Stimulated activated CD8-positive, alpha-beta memory T cell treated with anti-CD3 and anti-CD28 coated beads, Interleukin-7, amount 100 ng/mL, for 48 hours (primary cell): ENCODE measurements at places on chromosomes 16 and 17.

DNA sequence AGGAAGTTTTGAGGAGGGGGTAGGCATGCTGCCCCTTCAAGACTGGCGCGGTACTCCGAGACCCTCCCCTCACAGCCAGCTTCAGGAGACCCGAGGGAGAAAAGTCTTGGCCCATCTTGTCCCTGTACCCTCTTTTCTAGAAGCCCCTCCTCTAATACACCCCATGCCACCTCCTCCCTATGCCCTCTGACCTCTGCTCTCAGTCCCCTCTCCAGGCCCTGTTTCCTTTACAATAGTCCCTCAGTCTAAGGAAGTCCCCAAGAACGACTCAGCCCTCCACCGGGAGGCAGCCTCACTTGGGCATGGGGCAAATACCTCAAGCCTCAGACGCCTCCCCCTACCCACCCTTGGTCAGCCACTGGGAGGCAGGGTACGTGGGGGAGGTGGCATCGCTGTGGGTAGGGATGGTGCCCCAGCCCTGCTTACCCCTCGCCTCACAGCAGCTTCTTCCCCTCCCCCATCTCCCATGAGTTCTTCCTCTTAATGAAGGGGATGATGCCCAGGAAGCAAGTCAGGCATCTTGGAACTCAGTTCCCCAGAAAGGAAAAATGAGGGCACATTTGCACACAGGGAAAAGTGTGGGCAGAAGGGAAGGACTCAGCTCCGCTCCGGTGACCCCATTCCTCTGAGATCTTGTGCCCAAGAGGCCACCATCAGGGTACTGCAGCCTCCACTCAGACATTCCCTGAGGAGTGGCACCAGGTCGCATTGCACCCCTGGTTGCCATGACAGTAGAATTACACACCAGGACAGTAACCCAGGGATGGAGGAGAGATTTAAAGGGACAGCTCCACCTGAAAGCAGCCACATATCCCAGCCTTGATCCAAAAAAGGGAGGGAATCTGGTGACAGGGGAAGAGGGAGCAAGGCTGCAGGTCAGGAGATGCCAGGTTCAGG lies 6.2 kb downstream of the MPP2 start:
- DNase-seq: no peak

GRCh38 chr17:74923538-74924249 lies 379 bp upstream of the OTOP2 start:
- peak; percentile 35 for DNase-seq

GRCh38 chr17:43846221-43846712 lies 709 bp upstream of the CD300LG start:
- peak; percentile 51 for DNase-seq

DNA sequence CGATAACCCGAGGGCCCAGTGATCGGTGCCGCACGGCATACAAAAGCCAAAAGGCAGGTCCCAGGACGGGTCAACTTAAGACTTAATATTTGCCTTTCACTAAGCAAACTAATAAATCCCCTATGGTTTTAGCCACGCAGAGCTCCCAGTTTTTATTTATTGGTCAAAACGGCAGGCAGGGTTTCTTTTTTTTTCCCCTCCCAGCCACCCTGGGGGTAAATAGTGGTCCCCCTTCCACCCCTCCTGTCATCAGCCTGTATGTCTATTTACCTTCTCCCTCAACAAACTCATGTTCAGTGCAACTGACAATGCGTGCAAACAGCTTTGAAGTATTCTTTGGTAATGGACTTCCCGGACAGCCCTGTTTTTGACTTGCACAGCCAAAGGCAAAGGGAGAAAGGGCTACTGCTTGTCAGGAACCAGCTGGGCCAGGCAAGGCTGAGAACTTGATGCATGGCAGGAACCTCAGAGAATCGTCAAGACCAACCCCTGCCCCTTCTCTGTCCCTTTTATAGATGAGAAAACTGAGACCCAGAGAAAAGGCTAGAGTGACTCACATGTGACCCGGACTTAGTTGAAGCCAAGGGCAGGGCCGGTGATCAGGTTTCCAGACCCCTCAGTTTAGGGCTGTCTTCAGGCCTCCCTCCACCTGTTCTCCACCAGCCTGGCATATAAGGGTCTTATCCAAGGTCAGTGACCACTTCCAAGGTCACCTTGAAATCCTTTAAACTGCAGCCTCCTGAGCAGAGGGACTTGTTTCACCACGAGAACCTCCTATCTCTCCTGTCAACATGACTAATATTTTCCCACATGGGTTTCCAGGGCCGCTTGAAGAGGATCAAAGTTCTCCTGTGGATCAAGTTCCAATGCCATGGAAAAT lies 279.0 kb downstream of the SOX9 start:
- DNase-seq: no peak

DNA sequence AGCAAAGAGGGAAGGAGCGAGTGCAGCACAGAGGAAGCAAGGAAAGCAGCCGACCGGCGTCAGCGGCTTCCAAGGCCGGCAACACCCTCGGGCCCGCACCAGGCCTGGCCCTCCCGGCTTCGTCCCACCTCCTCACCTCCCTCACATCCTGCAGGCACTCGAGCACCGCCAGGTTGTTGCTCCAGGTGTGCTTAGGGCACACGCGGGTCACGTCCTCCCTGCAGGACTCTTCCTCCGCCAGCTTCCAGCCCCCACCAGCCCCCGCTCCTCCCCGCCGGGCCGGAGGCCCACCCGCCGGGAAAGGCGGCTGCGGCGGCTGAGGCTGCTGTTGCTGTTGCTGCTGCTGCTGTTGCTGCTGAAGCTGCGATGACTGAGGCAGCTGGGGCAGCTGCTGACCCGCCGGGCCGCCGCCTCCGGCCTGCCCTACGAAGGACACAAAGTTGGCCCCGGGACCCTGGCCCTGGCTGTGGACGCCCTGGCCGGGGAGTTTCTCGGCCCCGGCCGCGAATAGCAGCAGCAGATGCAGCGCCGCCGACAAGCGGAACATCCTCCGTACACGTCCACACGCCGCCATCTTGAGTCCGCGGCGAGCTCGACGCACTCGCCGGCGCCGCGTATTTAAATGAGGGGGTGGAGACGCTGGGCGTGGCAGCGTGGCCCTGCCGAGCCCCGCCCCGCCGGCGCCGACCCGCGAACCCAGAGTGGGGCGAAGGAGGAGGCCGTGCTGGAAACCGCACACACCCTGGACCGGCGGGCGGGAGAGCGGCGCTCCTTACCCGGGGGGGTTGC lies at the start of gene GLG1:
TSS of gene GLG1 (minus strand) at position 594 of the 789 bp plus-strand sequence. CDS start at position 574, 20 bp downstream.
- DNase-seq: peak; percentile 79

DNA sequence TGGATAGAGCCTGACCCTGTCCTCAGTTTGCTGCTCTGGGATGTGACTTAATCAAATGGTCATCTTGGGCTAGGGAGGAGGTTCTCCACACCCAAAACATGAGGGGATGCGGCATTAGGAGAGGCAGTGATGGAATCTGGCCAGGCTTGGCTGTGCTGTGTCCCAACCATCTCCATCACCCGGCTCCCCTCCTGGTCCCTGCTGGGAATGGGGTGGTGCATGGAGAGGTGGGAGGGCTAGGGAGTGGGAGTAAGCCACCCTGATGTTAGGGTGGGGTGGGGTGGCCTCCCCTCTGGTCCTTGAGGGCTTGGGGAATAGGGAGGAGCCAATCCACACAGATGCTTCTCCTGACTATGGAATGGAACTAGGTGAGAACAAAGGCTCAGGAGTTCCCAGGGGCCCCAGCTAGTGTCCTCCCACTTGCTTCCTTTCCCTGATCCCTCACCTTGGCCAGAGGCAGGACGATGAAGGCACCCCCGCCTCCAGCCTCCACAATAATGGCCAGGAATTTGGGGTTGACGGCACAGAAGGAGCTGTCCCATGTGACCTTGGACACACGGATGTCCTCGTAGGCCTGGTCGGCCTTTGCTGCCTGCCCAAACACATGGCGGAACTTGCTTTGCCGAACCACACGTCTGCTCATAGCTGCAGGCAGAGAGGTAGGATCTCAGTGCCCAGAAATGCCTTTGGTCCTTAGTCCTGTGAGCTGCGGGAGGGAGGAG lies 1.8 kb downstream of the CORO6 start:
- DNase-seq: no peak

DNA sequence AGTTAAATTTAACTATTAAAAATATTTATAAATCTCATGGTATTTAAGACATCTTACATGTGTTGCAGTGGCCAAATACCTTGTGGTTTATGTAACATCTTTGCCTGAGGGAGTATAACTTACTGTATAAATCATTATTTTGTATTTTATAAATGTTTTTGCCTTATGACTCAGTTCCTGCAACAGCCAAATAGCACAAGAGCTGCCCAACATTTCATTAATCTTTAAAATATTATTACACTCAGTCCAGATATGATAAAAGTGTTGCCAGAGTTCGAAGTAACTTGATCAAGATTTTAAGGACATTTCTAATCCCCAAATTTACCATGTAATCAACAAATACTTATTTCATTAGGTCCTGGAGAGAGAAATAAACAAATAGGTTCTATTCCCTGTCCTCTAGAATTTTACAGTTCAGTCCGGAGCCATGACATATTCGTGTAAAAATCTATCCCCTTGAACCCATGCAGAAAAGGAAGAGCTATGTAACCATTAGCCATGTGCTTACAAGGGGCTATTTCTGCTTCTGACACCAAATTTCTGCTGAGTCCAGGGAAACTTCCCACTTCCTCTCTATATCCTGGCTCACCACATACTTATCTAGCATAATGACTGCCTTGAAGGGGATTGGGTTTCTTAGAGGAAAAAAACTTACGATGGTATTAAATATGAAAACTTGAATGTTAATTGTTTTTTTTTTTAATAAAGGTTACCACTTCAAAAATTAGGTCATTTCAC lies 44.0 kb downstream of the IRX6 start:
- DNase-seq: no peak

DNA sequence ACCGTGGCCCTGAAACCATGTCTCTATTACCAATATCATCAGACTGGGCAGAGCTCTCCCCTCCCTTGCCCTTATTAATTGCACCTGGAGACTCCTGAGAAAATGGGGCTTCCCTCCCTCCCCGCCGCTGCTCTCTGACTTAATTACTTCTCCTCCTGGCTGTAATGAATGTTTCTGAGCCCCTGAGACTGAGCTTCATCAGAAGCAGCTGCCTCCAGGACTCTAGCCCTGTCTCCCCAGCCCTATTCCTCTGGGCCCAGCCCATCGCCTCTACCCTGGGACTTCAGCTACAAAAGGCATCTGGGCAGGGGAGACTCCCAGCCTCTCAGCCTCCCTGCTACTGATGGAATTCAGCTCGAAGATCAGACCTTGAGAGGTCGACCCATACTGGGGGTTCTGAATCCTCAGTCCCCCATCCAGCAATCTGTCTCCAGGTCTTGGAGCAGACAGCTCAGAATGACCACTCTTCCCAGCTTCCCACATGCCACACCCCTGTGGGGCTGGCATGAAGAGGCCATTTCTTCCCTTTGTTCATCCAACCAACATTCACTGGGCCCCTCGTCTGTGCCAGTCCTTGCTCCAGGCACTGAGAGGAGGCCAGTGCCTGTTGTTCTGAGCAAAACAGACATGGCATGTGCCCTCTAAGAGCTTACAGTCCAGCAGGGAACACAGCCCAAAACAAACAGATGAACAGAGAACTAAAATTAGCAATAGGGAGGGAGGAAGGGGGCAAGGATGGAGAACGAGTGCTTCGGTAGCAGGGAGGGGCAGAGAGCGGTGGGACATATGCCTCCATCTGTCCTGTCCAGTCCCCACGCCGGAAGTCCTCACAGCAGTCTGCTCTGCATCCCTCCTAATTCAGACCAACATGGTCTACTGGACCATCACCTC lies 17.0 kb upstream of the NAGS start:
- DNase-seq: no peak

GRCh38 chr17:81272616-81273015 lies 22.5 kb downstream of the SLC38A10 start:
- DNase-seq: no peak
